AG04449 (cell line): ENCODE measurements at places on chromosomes 5 and 9.

GRCh38 chr9:77773381-77773780, 125.3 kb upstream of the GNA14 start:
- DNase-seq = no peak

GRCh38 chr9:6944093-6944551, 186.3 kb downstream of the KDM4C start:
- peak; percentile 46 for DNase-seq

DNA sequence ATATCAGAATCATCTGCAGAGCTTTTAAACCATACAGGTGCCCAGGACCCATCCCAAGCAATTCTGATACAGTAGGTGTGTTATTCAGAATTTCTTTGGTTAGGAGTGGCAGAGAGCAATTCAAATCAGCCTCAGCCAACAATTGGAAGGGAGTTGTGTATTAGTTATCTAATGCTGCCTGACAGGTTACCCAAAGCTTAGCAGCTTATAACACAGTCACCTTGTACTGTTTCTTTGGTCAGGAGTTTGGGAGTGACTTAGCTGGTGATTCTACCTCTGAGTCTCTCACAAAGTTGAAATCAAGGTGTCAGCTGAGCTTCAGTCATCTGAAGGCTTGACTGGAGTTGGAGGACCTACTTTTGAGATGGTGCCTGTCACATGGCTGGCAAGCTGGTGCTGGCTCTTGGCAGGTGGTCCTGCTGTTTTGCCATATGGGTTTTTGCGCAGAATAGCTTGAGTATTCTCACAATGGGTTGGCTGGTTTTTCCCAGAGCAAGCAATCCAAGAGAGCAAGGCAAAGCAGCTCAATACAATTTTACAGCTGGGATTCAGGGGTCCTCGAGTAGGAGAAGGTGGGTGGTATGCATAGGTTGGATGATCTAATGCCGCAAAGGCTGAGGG, 18.7 kb upstream of the CARNMT1 start:
- DNase-seq = no peak

DNA sequence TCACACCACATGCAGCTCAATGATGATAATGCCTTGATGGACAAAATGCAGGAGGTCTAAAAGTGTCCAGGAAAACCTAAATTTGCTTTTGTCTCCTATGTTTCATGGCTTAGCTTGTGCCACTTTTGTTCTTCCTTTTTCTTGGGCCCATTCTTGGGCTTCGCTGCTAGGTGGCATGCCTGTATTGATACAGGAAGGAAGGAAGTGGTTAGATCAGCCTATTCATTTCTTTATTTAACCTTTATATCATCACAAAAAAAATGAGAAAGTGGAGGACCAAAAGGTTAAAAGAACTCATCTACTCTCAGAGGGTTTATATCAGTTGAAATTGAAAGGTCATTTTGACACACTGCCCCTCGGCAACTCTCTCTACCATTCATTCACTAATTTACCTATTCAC, 260.2 kb downstream of the ARHGAP26 start:
- DNase-seq = no peak
